ENCODE measurements at places on chromosomes 13 and 19. TPM values are rescaled to one million over a fixed set of nuclear protein-coding genes. Genes with fewer than 3 reads are reported as not detected.

GRCh38 chr19:2812414-2813234, 7.0 kb upstream of the ZNF554 start:
- no peak for DNase-seq

Gene CKM
- total RNA-seq, result 1.6 TPM

DNA sequence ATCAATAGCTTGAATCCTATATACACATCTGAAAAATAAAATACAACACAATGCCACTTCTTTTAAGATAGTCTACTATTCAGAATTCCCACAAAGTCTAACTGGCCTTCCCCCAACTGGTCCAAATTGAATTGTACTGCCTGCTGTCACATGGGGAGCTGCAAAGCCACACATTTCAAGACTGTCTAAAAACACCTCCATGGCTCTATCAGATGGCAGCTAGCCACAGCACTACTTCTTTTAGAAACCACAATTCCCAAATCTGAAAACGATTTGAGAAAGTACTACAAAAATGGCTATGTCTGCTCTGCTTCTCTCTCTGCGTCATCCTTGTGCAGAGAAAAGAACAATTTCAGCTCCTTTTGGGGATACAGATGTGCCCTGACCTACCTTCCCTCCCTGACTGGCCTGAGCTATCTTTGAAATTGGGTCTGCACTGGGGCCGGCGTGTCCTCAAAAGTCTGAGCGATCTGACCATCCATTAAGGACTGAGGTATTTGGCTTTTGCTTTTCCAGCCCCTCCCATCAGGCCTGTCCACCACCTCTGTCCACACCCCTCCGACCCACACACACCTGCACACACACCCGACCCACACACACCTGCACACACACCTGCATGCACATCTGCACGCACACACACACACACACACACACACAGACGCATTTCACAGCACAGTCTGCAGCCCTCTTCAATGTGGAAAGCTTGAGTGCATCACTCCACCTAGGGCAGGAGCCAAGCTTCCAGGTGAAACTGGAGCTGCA, 68.6 kb upstream of the IPO5 start:
- DNase-seq, result no peak

DNA sequence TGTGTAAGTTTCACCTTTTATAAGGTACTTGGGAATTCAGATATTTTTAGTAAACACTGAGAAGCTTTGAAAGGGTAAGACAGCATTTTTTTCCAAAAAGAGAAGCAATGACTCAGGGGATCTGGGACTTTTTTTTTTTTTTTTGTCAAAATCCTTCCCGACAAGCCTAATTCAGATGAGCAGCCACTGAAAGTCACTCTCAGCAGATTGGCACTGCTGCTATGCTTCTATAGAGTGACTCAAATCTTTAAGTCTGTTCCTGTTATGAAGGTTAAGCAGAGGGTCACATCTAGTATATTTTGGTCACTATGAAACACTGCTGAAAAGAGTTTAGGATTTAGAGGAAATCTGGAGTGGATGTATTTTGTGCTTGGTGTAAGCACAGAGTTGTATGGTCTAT, 571.1 kb downstream of the MYO16 start:
- DNase-seq, result no peak

DNA sequence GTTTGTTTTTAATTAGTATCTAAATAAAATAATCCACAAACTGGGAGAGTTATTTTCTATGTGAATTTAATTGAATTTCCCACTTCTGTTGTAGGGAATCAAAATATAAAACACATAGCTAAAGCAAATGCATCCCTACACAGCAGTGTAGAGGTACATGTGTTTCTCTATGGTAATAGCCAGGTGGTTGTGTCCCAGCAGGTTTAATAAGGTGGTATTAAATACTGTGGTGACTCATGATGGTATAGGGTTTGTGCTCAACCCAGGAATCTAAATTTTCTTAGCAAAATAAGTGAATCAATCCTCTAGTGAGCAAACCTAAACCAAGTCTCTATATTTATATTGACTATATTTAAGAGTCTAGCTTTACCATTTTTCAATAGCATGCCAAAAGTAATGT, 30.0 kb downstream of the PCDH9 start:
- DNase-seq, result no peak

- no peak for DNase-seq
Observed at GRCh38 chr13:36275190-36276002, 22.2 kb downstream of the CCDC169 start.

- DNase-seq, result no peak
Observed at GRCh38 chr19:11699931-11700794, 38.6 kb downstream of the ZNF823 start.

DNA sequence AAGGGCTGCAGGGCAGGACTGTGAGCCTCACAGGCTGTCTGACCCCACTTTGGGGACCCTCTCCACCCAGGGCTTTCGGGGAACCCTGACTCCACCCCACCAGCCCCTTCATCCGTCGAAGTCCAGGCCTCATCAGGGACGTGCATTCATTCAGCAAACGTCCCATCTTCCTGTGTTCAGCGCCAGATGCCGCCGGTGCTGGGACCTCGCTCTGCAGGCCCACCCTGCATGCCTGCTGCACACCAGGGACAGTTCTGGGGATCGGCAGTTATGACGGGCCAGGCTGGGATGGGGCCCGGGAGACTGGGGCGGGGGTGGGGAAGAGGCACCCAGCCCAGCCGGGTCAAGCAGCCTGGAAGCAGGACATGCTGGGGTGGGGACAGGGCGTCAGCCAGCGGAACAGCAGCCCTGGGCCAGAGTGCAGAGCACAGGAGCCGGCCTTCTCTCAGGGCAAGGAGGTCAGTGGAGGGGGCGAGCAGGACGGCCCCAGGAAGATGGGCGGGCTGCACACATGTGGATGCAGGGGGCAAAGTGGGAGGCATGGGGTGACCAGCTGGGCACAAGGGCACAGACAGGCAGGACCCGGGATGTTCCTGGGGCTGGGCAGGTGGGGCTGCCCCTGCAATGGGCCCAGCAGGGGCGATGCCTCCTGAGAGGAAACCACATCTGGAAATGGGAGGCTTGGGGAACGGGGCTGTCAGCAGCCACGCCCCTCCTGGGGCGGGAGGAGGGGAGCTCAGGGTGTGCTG, 5.1 kb downstream of the GAMT start:
- no peak for DNase-seq

Gene CXCL17
- not detected for total RNA-seq

GRCh38 chr19:51607920-51608562, 22.2 kb downstream of the SIGLEC5 start:
- DNase-seq, result peak; percentile 78

Gene ZFP82
- total RNA-seq, result 5.3 TPM

DNA sequence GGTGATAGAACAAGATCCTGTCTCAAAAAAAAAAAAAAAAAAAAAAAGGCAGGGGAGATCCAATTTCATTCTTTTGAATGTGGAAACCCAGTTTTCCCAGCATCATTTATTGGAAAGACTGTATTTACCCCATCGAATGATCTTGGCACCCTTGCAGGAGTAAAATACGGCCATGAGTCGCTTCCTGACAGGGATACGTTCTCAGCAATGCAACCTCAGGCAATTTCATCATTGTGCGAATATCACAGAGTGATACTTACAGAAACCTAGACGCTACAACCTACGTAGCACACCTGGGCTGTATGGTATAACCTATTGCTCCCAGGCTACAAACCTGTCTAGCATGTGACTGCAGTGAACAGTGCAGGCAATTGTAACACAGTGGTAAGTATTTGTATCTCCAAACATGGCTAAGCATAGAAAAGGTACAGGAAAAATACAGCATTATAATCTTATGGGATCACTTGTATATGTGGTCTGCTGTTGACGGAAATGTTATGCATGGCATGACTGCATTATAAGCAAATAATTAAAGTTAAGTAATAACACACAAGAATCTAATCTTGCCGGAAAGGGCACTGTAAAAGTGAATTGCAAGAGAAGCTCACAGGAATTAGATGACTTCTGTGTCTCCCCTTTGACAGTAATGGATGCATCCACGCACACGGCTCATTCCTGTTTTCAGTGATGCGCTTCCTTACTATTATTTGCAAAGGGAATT, 24.1 kb downstream of the RFX2 start:
- no peak for DNase-seq

Gene MTMR6
- 13.7 TPM for total RNA-seq

DNA sequence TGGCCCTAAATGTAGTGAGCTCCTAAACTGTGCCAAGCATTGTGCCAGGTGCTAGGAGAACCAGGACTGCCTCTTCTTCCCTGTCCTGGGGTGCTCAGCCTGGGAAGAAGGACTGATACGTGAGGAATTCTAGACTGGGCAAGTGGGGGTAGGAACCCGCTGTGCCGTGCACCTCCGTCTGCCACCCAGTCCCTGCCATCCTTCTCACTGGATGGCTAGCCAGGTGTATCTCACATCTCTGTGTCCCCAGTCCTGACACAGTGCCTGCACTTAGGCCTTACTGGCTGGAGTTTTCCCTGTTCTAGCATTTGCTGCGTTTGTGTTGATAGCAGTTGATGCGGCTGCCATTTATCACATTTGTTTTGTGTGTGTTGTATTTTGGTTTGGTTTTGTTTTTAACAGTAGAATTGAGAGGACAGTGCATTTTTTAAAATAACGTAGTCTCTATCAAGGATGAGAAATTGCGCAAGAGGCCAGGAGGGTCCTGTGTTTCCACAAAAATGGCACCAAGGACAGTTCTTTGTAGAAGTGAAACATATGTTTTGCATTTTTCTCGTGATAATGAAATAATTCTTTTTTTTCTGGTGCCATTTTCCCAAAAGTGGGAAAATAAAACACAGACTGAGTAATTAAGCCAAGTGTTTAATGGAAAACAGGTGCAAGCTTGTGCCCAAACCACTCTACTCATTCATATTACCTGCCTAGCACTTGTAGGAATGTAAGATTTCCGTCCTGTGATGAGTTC, 4.7 kb upstream of the GPR183 start:
- no peak for DNase-seq

GRCh38 chr19:12786141-12786870, 5.0 kb upstream of the JUNB start:
- peak; percentile 87 for DNase-seq

DNA sequence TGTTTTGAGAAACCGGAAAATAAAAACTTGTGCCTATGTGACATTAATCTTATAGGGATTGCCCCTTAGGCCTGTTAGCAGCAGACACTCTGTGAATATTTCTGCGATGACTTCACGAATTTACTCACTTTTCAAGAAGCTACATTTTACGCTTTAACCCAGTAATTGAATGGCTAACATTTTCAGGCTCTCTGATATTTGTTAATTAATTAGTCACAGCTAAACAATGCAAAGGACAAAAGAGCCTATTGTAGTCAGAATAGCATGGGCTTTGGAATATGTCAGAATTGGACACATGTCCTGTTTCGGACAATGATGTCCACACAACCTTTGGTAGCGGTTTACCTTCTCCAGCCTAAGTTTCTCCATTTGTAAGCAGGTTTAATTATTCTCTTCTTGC, 506.6 kb downstream of the EFNB2 start:
- DNase-seq, result no peak

GRCh38 chr19:29162694-29163093, 50.3 kb downstream of the UQCRFS1 start:
- no peak for DNase-seq

GRCh38 chr13:108984251-108984920, 355.0 kb downstream of the MYO16 start:
- DNase-seq, result no peak

Gene KLK14
- total RNA-seq, result 0.41 TPM

Gene KRTDAP
- total RNA-seq, result not detected

DNA sequence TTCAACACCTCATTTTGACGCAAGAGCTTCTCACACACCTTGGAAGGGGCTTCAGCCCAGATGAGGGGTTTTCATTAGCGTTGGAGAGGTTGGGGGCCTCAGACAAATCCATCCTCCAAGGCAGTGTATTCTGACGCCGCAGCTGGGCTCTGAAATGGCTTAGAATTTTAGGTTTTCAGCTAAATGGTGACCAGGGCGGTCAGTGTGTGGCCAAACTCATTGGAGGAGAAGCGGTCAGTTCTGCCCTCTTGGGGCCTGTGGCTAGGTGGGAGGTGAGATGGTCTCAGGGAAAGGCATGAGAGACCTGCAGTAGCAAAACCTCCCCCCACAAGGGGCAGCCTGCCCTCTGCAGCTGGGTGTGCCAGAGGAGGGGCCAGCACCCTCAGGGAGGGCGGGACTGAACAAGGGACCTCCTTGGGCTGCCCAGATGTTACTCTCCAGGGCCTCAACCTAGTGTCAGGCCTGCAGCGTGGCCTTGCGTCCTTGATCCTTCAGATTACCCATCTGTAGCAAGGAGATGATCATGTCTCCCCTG, 155.8 kb downstream of the URI1 start:
- DNase-seq, result no peak

Gene TPTE2
- not detected for total RNA-seq

Gene MEF2B
- total RNA-seq, result 3.0 TPM

Gene DNM2
- total RNA-seq, result 562 TPM

DNA sequence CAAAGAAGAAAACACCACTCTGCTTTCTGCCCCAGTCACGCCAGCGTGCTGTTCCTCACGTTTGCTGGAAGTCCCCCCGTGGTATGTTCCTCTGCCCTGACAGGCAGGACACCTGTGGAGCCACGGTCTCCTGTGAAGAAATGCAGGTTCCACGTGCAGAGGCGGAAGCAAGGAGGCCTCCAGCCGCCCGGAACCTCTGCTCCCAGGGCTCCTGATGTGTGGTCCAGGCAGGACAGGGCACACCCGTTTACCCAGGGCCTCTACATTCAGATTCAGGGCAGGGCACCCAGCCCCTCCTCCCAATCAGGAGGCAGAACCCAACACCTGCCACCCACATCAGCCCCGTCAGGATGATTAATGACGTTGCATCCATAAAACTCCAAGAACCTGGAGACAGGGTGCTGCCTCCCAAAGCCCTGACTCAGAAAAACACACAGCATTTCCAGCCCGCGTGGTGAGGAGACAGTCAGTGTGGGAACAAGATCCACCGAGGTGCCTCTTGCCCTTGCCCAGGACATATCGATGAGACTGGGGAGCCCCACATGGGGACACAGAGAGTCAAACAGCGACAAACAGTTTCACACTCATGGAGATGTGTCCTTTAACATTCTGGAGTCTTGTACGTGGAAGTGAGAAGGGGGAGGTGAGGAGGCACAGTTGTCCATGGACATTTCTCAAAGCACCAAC, 76.2 kb downstream of the COL4A1 start:
- no peak for DNase-seq

Gene SLC27A5
- total RNA-seq, result 3.9 TPM

GRCh38 chr13:110215606-110216005, 91.4 kb downstream of the COL4A1 start:
- no peak for DNase-seq

Gene SELENOV
- not detected for total RNA-seq

Gene ZSCAN4
- 0.16 TPM for total RNA-seq

Gene ZNF627
- 10.5 TPM for total RNA-seq
